Cortex of kidney (tissue), 1 donor: ENCODE measurements at places on chromosomes 4 and X.

DNA sequence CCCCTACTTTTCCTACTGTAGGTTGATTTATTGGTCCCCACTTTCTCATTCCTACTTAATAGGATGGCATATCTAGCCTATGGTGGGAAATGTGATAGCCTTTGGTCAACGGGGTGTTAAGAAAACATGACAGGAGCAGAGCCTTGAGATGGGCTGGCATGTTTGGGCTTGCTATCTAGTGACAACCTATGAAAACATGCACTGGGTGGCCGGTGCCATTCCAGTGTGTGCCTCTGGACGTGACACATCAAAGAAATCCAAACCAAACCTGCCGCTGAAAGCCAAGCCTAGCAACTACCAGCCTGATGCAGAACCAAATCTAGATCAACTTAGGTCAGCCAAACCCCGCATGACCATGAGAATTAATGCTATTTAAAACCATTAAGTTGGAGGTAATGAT is 317.6 kb downstream of the DMD start:
- DNase-seq, result no peak

GRCh38 chr4:14151101-14151500 is 523.6 kb upstream of the BOD1L1 start:
- DNase-seq, result no peak

- no peak for DNase-seq
Observed at GRCh38 chrX:52577464-52578173, 60.8 kb upstream of the XAGE1B start.

DNA sequence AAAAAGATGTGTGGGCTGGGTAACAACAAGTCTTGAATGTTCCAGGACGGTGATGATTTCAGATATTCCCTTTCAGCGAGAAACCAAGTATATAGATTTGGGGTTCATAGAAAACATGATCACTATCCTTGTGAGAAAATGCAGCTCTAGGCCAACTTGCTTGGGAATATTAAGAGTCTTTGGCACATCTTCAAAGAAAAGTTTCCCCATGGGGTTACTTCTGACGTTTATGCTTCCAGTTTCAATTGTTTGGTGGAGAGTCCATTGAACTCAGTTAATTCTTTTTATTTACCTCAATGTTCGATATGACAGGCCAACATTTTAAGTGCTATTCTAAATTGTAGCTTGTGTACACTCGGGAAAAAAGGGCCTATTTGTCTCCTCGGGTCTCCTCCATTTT is 126.7 kb downstream of the NHS start:
- no peak for DNase-seq

- DNase-seq, result no peak
Observed at GRCh38 chr4:1356181-1356998, 9.4 kb downstream of the UVSSA start.

GRCh38 chr4:133869486-133869885 is 332.1 kb downstream of the PABPC4L start:
- no peak for DNase-seq

GRCh38 chr4:38663090-38663800 is 754 bp upstream of the KLF3 start:
- peak; percentile 34 for DNase-seq
